ENCODE measurements at places on chromosomes 6 and 20.
A peak's percentile ranks its signal among the peaks of the same experiment; 100 is the strongest.

DNA sequence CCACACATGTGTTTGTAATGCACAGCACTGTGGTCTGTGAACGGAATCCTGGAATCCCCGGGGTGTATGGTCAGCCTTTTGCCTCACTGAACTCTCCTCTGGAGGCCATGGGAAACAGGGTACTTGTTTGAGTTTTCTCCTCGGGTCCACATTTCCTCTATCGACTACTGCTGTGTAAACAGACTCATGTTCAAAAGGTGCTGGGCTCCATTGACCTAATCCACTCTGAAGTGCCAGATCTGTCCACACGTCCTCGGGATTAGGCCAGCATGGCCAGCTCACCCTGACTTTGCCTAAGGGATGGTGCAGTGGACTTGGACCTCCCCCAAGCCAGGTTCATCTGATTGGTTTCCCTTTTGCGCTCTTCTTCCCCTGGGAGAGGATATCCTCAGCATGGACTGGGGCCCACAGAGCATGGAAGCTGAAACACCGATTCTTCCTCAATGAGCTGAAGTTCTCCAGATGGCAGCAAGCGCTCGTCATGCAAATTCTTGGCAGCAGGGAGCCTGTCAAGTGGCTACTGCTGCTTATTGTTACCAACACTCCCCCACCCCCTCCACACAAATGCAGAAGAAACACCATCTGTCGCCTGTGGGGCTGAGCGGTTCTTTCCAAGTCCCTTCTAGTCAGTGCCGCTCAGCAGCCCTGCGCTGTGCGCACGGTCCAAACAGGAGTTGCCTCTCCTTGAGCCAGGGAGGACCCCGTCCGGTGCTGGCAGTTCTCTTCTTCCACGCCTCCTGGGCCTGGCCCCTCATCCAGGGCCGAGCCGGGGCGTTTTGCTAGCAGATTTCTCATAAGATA, 292.6 kb upstream of the MARCKS start:
- peak; percentile 81 for DNase-seq

GRCh38 chr6:125918230-125918629, 38.3 kb upstream of the HINT3 start:
- no peak for DNase-seq

- DNase-seq: no peak
Observed at GRCh38 chr6:147933224-147933623, 409.4 kb upstream of the SASH1 start.

GRCh38 chr6:46393161-46393939, 97.9 kb downstream of the RCAN2 start:
- DNase-seq: no peak

DNA sequence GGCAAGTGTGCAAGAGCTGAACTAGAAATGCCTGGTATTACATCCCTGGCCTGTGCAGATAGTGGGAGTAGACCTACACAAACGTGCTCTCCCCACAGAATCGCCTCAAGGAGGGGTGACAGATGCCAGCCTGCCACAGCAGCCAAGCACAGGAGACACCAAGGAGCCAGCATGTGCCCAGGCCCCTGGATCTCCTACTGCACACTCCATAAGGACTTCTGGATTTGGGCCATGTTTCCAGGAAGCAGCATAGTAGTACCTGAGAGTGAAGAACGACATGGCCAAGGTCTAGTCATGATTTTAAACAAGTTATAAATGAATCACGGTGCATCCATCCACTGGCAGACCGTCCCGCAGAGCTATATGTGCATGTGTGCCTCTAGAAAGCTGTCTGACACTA, 232.2 kb downstream of the SYNDIG1 start:
- no peak for DNase-seq

DNA sequence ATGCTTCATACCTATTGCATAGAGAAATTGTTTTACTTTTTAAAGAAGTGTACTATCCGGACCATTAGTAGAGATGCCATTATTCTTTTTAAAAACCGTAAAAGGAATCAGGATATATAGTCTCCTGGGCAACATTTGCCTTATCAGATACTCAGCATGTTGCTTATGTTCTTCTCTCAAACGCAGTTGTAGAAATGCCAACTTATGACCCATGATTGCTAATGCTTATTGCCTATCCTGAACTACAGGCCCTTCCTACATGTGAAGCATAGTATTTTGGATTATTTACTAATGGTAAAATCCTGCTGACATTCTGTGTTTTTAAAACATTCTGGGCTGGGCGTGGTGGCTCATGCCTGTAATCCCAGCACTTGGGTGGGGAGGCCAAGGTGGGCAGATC, 99.5 kb downstream of the FOXO3 start:
- no peak for DNase-seq

DNA sequence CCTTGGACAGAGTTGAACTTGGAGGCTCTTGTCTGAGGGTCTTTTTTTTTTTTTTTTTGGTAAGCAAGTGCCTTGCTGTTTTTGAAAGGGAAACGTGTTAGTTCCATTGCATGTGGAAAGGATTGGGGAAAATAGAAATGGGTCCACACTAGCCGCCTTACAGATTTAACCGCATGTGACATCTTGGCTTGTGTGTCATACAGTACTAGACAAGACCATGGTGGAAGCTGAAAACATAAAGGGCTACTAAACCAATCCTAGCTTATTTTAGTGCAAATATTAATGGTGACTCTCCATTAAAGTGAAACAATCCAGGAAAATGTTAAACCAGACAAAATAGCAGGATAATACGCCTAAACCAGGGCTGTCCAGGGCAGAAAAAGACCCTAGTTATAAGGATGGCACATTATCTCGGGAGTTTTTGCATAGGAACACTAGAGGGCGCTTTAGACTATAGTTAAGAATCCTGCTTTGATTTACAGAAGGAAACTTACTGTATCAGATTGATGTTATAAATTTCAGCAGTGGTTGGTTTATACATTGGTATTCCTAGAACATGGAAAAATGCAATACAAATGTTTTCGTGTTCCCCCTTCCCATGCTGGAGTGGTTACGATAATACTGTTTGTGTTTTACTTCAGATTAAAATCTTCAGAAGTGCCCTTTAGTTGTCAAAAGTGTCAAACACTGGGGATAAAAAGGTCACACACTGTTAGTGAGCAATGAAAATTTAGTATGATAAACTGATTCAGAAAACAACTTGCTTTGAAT, 59.8 kb upstream of the DEK start:
- no peak for DNase-seq

DNA sequence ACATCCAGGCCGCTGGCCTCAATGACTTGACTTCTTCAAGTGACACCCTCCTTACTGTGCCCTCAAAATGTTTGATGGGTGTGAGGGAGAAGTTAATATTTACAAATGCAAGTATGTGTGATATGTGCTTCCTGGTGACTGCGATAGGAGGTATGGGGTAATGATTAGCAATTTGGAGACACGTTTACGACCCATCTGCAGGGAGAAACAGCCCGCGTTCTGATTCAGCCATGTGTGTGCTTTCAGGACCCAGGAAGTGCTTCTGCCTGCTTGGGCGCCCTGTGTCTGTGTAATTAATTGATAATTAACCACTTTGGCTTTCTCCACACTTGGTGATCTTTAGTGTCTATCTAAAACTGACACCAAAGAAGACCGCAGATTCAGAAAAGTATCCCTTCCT, 25.0 kb downstream of the SIRPA start:
- no peak for DNase-seq

DNA sequence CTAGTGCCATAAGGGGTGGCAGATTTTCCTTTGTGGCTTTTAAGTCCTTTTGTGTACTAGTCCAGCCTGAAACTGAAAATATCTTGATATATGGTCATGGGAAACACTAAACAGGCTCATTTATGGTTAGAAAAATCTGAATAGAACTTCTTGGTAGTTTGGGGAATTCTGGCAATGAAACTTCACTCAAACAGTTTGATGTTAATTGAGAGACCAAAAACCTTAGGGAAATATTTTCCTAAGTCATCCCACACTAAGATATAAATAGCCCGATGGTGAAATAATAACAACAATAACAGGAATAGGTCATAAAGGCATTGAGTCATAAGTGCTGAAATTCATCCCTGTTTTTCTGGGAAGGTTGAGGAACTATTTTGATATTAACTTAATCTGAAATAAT, 146.2 kb upstream of the SMLR1 start:
- no peak for DNase-seq

DNA sequence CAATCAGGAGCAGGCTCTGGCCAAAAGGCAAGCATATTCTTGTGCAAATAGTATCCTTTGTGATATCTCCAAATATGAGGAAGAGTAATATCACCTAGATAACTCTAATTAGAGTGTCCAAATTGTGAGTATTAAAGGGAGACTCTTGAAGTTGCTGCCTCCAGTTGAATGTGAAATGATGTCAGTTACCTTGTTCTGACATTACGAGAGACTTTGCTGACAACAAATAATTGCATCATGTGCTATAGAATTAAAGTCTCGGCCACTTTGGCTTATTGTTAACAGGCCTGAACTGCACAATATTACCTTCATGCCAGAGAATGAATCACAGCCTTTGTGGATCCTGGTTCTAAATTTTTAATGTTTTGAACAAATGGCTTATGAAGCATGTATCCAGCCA, 106.5 kb downstream of the AIG1 start:
- DNase-seq: no peak

DNA sequence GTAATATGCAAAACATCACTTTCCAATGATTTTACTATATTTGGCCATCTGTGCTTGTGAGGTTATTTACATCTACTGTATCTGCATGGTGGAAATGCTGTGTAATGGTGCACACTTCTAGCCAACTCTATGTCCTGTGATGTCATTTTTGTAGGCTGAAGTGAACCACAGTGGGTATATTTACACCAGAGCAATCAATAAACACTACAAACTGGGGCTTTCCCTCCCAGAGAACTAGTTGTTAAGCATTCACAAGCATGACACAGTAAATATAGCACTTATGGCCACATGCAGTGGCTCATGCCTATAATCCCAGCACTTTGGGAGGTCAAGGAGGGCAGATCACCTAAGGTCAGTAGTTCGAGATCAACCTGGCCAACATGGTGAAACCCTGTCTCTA, 4.9 kb downstream of the SLC22A2 start:
- DNase-seq: no peak

DNA sequence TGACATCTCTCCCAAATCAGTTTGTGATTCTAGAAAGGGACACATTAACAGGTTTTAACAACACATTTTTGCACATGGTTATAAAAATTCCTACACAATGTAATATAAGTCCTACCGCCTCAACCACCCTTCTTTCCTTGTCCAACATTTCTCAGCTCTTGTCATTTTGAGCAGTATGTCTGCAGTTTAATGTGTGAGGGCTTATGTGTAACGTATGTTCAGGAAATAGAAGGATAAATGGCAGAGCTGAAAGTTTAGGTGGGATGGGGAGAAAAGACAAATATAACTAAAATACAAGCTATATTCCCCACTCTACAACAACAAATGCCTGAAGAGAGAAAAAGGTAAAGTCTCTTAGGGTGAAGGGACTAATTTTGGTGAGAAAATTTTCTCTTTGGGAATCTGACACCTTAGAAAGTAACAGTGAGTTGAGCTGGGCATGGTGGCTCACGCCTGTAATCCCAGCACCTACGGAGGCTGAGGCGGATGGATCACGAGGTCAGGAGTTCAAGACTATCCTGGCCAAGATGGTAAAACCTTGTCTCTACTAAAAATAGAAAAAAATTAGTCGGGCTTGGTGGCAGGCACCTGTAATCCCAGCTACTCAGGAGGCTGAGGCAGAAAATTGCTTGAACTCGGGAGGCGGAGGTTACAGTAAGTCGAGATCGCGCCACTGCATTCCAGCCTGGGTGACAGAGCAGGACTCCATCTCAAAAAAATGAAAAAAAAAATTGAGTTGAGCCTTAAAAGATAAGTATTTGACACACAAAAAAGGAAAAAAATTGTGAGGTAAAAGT, 5.1 kb downstream of the PNRC1 start:
- DNase-seq: no peak

GRCh38 chr20:1802385-1803060, 92.7 kb upstream of the SIRPA start:
- peak; percentile 79 for DNase-seq

- no peak for DNase-seq
Observed at GRCh38 chr6:134080171-134080795, 27.9 kb upstream of the SLC2A12 start.

DNA sequence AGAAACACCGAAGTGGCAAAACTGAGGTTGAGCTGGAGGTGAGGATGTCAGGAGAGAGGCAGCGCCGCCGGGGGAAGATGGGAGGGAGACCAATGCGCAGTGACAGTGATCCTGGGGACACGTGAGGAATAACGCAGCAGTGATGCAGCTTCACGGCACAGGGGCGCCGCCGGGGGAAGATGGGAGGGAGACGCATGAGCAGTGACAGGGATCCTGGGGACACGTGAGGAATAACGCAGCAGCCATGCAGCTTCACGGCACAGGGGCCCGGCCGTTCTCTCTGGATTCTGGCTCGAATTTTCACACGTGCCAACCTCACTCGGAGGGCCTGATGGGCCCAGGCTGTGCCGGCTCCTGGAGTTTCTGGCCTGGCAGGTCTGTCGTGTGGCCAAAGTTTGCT, 94.7 kb downstream of the SMOC2 start:
- DNase-seq: no peak

GRCh38 chr6:134406311-134406710, 88.4 kb upstream of the SGK1 start:
- DNase-seq: no peak

DNA sequence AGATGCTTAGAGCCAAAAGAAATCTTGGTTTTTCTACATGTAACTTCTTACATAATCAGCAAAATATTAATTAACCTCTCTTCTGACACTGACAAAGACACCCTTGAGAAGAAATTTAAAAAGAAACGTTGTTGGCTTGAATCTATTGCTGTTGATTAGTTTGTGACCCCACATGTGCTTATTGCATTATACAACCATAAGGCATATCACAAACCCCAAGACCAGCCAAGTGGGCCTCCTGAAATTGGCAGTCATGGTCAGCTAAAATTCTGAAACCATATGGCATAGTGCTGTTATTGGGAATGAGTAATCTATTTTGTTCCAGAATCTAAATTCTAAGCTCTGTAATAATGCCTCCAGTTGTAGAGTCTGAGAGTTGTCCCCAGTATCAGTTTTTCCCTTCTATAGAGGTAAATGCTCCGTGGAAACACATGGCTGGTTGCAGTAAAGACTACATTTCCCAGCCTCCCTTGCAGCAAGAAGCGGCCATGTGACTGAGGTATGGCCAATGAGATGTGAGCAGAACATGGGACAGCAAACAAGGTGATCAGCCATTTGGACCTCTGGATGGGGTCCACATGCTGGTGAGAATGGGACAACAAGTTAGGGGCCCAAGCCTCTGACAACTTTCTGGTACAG, 42.3 kb upstream of the PTPN1 start:
- DNase-seq: peak; percentile 44

DNA sequence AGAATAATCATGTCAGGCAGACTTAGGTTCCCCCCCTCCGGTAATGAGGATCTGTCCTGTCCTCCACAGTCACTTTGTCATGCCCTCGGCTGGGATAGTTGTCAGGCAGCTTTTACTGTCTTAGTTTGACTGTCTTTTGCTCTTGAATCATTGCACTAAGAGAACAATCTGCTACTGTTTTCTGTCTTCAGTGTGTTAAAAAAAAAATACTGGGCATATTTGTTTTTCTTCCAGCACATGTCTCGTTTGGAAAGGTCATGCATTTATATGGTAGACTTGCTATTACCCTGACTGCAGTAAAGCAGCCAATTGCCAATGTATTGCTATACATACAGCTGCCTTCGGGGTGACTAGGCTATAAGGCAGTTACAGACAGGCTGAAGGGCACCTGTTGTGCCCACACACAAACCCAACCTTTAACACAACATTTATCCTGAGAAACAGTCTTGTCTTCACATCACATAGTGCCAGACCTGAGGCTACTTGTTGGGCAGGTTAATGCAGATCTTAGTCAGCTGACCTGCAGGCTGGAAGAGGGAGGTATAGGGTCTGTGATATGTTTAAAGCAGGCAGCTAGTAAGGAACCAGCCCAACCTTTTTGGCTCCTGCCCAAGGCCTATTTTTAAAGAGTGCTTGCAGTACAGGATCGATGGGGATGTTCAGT, 26.7 kb downstream of the ARFGEF3 start:
- no peak for DNase-seq

- no peak for DNase-seq
Observed at GRCh38 chr6:12608016-12608860, 108.3 kb upstream of the PHACTR1 start.
